Fibroblast of villous mesenchyme (primary cell): ENCODE measurements at places on chromosomes 5 and 9. TPM values are rescaled to one million over a fixed set of nuclear protein-coding genes. Genes with fewer than 3 reads are reported as not detected.

GRCh38 chr5:121027636-121028035, 563.5 kb downstream of the PRR16 start:
- DNase-seq = no peak

GRCh38 chr5:75603821-75604220, 7.4 kb upstream of the ANKDD1B start:
- no peak for DNase-seq

- DNase-seq = no peak
Measured at GRCh38 chr5:154524181-154524580, 46.2 kb upstream of the HAND1 start.

Gene IFNE
- 1.7 and 2.3 TPM in 2 replicates for total RNA-seq

DNA sequence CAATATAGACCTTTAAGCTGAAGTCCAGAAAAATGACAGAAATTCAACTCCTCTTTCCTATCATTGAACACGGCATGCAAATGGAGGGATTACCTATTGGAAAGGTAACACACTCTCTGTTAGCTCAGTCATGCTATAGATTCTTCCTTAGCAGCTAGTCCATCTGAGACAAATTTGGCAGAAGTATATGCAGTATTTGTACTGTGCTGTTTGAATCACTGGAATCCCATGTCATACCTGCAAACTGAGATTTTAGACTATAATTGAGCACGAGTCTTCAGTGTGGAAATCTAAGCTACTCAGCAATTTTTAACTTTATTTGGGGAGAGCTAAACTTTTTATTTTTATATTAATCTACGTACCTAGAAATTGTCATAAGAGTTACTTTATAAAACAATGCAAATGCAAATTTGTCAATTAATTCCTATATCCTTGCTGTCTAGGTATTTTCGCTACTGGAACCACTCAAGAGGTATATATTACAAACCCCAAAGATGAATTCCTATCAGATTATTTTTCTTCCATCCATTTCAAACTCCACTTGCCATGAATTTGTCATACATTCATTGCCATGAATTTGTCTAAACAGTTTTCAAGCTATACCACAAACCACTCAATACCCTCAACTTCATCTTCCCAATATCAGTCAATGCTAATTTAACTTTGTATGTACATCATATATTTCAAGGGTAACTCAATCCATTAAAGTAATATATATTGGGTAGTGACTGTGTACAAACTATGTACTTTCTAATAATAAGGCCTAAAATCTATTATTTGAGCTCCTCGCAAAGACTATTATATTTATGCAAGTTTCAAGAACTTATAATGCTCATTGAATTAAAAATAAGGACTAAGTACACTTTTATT, 224.8 kb downstream of the MEF2C start:
- no peak for DNase-seq

- peak; percentile 56 for DNase-seq
Measured at GRCh38 chr5:67361932-67362729, 165.5 kb upstream of the CD180 start.

GRCh38 chr5:33984178-33984577, 315 bp downstream of the SLC45A2 start:
- no peak for DNase-seq

Gene CCNJL
- 0.86 and 1.3 TPM in 2 replicates for total RNA-seq

- no peak for DNase-seq
Measured at GRCh38 chr5:137461391-137462264, 37.5 kb downstream of the SPOCK1 start.

- peak; percentile 26 for DNase-seq
Measured at GRCh38 chr9:77291714-77292113, 114.4 kb downstream of the VPS13A start.

DNA sequence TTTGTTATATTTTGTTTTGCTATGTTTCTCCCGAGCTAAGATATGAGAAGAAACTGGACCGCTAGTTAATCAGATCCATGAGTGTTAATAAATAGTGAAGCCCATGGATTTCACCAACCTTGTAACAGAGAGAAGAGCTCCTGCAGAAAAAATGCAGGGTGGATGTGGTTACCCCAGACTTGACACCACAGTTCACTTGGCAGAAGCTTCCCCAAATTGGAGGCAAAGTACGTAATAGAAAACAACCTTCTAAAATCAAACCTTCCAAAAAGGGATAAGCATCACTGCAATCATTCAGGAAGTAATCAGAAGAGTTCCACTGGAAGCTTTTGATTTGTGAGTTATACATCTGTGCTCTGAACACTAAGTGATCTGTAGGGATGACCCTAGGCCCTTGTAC, 267.5 kb downstream of the ACTL7B start:
- no peak for DNase-seq

GRCh38 chr9:91714020-91714806, 235.8 kb downstream of the ROR2 start:
- peak; percentile 72 for DNase-seq

Gene GNA14
- total RNA-seq = 1.3 and 6.5 TPM in 2 replicates

Gene LRRC19
- total RNA-seq = not detected in 2 replicates

GRCh38 chr9:120481248-120481647, 98.7 kb downstream of the CDK5RAP2 start:
- no peak for DNase-seq

Gene CCL27
- total RNA-seq = not detected in 2 replicates

DNA sequence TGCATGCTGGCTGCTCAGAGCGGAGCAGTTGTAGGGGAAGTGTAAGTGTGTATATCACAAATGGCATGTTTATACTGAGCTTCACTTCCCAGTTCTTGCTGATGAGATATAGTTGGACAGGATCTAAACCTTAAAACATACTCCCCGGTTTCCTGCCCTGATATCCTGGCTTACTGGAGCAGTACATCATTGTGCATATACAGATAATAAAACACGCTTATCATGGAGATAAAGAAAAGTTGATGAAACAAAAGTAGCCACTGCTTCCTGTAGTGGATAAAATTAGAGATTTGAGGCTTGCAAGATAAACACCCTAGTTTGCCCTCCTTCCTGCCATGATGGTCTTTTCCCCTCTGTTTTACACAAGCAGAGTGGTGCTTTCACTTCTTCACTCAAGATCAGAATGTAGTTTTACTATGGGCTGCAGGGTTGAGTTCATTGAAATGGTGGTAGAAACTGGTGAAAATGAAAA, 15.0 kb downstream of the NPR3 start:
- no peak for DNase-seq

DNA sequence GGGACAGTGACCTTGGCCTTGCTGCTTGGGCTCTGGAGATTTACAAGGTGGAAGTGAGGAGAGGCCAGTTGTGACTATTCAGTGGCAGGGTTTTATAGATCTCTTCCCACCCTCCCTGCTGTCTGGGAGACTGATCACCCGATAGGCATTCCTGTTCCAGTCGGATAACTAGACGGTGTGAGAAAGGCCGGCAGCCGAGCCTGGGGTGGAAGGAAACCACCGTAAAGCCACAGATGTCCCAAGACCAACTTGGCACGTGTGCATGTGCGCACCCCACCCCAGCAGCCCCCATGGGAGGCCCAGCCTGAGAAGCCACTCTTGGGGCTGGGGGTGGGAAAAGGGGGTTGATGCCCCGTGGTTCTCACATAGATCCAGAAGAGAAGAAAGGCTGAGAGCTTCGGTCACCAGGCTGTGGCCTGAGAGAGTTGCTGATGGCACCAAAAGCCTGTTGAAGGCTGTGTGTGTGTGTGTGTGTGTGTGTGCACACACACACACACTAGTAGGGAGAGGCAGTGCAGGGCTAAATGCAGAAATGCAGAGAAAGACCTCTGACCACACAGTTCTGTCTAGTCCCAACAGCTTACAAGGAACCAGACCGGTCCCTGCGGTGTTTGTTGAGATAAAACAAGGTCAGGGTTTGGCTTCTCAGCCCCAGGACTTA, 225.8 kb downstream of the FANCC start:
- DNase-seq = peak; percentile 98

Gene SPATA9
- total RNA-seq = 1.3 TPM in 2 replicates

- DNase-seq = peak; percentile 28
Measured at GRCh38 chr5:93278896-93279295, 302.1 kb downstream of the NR2F1-AS1 start.

DNA sequence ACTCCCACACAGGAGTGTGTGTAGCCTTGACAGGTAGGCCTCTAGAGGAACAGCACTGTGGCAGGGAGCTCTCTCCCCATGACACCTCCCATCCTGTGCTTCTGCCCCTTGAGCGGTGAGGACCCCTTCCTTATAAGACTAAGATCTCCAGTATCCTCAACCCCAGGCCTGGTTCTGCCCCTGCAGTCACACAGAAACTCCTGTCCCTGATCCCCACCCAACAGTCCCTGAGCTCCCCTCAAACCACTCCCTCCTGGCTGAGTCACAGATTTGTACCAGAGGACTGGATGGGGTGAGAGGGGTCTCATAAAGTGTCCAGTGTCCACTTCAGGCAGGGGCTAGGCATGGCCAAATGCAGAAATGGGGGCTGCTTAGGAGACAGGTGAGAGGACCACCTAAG, 47.8 kb upstream of the CDKN2AIPNL start:
- DNase-seq = no peak

DNA sequence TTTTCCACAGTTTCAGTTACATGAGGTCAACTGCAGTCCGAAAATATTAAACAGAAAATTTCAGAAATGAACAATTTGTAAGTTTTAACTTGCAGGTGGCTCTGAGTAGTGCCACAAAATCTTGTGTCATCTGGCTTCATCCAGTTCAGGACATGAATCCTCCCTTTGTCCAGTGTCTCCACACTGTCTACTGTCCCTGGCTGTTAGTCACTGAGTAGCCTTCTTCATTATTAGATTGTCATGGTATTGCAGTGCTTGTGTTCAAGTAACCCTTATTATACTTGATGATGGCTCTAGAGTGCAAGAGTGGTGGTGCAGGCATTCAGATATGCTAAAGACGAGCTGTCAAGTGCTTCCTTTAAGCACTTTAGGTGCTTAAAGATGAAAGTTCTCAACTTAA, 65.3 kb downstream of the CFAP95 start:
- DNase-seq = no peak

DNA sequence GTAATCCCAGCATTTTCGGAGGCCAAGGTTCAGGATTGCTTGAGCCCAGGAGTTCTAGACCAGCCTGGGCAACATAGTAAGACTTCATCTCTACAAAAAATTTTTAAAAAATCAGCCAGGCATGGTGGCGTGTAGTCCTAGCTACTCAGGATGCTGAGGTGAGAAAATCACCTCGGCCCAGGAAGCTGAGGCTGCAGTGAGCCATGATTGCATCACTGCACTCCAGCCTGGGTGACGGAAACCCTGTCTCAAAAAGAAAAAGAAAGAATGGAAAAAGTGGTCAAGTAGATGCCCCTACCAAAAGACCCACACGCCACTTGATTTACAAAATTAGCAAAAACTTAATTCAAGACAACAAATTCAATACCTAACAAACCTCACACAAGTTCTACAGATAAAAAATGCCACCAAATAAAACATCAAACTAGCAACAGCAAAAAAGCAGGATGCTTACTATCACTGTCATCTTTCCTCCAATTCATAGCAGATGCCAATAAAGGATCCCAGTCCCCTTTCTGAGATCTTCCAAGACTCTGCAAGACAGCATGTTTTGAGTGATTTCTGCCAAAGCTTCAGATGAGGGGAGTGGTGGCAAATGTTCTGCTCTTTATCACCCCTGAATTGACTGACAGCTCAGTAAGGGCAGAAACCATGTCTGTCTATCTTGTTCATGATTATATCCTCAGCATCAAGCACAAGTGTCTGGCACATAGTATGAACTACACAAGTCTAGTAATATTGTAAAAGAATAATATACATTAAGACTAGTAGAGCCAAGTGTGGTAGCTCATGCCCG, 34.2 kb upstream of the TESK1 start:
- DNase-seq = no peak

DNA sequence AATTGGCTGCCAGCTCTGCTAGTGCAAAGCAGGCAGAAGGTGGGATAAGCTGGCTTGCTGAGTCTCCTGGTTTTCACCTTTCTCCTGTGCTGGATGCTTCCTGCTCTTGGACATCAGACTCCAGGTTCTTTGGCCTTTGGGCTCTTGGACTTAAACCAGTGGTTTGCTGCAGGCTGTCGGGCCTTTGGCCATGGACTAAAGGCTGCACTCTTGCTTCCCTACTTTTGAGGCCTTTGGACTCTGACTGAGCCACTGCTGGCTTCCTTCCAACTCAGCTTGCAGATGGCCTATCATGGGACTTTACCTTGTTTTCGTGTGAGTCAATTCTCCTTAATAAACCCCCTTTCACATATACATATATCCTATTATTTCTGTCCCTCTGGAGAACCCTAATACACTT, 1293.9 kb upstream of the CDH6 start:
- DNase-seq = no peak

Gene TRMO
- total RNA-seq = 14.5 and 15.5 TPM in 2 replicates

GRCh38 chr5:99441235-99441634, 512.4 kb upstream of the CHD1 start:
- no peak for DNase-seq

- DNase-seq = no peak
Measured at GRCh38 chr5:141858079-141858765, 20.0 kb downstream of the PCDH1 start.

GRCh38 chr5:65809817-65810531, 88.0 kb downstream of the NLN start:
- DNase-seq = peak; percentile 57

DNA sequence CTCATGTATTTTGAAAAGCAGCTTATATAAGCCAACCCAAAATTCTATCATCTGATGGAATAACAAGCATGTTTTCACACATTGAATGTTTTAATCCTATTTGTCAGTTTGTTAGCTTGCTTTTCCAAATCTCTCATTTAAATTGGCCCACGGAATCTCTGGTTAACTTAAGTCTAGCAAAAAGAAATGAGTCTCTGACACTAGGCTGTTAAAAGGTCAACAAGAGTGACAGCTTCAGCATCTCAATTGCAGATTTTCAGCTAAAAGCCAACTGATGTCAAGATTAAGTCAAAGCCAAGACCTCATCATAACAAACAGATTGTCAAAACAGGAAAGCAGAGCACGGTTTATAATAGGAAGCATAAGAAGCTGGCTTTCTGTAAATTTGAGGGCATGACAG, 49.4 kb upstream of the CDH9 start:
- DNase-seq = no peak

Gene PLPP7
- total RNA-seq = 8.2 and 10.0 TPM in 2 replicates

DNA sequence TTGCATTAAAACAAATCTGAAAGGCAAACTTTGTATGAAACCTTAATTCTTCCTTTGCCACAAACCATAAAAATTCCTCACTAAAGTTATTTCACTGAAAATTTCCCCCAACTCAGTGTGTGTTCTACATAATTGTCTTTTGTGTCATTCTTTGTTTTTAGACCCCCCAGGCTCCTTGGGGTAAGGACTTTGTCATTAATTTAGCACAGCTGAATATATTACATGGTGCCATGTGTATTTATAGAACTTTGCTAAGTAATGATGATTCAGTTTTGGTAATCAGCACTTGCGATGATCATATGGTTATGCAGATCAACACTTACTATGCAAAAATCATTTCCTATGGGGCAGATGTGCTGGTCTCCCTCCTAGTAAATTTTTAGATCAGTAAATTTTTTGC, 712.1 kb upstream of the MEF2C start:
- DNase-seq = no peak

DNA sequence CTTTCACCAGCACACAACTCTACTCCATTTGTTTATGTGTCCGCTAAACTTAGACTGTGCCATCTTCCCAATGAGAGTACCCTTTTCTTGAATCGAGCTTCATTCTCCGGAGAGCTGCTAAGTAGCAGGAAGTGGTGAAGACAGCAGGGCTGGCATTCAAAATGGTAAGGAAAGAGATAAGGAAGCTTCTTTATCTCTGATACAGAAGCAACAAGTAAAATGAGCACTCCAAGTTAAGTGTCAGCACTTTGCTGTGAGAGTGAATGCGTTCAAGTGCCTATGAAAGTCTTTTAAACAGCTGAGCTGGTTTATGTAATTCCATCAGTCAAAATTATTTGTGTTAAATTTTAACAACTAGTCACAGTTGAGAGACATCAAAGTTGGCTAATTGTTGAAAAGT, 386.8 kb upstream of the PTPRD start:
- DNase-seq = no peak

- DNase-seq = peak; percentile 52
Measured at GRCh38 chr9:127311239-127311741, 46.7 kb downstream of the GARNL3 start.
